ENCODE measurements at places on chromosomes 11 and 22.

DNA sequence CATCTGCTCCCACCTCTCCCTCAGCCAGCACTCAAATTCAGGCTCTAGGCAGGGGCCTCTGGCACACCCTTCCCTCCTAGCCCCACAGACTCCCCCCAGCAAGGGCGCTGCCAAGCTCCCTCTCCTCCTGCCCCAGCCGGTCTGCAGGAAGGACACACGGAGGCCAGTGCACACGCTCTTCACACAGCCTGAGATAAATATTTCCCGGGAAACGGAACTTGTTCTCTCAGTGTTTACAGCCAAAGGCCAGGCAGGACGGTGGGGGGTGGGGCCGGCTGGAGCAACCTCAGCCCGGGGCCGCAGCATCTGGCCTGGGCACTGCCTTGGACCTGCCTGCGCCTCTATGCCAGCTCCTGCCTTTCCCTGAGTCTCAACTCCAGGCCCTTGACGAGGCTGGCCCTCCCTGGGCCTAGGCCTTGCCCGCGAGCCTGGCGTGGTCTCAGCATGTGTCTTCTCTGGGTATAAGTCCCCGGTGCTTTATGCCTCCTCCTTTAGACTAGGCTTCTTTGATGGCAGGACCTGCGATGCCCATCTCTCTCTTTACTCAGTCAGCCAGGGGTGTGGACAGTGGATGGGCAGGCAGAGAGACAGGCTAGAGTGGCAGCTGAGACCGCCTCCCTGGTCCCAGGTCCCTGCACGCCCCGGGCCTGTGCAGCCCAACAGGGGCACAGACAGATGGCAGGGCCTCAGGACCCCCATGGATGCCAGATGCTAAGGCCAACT is 48.4 kb downstream of the PDE2A start:
- DNase-seq = no peak

DNA sequence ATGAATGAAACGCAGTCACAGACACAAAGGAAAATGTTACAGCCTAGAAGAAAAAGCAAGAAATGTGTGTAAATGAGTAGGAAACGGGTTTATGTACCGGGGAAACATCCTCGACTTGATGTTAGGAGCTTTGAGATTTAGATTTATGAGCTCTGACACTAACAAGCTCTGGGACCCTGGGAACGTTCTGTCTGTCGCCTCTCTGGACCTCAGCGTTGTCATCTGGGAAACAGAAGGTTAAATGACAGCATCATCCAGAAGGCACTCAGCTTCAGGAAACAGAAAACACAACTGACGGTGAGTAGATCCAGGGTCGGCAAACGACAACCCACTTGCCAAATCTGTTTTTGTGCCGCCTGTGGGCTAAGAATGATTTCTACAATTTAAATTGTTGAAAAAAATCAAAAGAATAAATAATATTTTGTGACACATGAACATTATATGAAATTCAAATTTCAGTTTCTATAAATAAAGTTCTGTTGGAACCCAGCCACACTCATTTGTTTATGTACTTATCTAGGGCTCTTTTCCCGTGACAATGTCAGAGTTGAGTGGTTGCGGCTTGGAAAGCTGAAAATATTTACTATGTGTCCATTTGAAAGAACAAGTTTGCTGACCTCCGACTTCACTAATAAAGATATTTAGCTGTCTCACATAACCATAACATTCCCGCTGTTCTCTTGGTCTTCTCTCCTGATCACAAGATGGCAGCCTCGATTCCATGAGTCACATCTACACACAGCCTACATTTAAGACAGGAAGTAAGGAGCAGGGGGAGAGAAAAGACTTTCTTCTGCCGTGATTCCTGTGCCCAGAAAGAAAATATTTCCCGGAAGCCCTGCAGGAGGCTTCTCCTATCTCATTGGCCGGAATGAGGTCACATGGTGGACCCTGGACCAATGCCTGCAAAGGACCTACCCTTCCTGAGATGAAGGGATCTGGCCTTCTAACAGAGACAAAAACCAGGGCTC is 47.1 kb upstream of the SYT13 start:
- no peak for DNase-seq

DNA sequence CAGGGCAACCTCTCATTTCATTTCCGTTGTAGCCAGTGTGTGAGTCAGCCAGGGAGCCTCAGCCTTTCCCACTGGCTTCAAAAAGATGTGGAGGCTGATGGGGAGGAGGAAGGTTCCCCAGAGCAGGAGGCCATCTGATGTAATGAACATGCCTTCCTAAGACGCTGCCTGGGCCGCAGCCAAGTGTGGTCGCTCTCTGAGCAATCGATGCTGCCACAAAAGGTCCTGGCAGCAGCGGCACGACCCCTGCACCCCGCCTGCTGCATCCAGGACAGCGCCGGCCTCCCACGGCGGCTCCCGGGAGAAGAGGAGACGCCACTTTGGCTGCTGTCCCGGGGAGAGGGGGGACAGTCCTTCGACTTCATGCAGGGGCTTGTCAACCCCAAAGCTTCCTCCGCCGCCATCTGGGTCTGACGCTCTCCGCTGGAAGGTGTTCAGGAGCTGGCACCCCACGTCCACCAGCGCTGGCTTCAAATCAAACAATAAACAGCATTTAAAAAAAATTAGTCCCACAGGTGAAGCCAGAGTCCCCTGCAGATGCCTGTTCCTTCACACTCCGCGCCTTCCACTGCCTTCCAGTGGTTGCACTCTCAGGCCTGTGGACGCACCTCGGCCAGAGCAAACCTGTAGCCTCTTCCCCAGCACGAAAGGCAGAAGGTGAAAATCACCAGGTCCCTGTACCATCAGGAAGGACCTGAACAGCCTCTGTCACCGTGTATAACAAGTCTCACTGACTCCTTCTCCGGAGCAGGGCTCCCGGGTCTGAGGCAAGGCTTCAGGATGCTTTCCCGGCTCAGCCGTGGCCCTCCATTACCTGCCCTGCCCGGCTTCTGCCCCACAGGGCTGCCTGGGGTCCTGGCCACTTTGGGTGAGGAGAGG is 930.7 kb downstream of the BRD1 start:
- DNase-seq = no peak

- no peak for DNase-seq
These were observed 1.4 kb upstream of the CSF2RB start for GRCh38 chr22:36911887-36912661.

DNA sequence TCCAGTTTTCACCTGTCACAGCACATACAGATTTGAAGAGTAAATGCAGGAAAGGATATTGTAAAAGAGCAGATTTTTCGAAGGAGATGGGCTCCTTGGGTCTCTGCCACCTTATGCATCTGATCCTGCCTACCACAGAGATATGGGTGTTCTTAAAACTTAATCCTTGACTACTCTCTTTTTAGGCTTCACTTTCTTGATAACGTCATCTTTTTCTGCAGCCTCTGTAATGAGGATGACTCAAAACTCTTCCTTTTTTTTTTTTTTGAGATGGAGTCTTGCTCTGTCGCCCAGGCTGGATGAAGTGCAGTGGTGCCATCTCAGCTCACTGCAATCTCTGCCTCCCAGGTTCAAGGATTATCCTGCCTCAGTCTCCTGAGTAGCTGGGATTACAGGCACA is 7.8 kb downstream of the PRR14L start:
- no peak for DNase-seq

GRCh38 chr11:87290304-87290922 is 252.7 kb downstream of the TMEM135 start:
- no peak for DNase-seq

- no peak for DNase-seq
These were observed 6.0 kb downstream of the ANKK1 start for GRCh38 chr11:113393501-113393985.

- no peak for DNase-seq
These were observed 21.8 kb upstream of the SNX32 start for GRCh38 chr11:65811764-65812475.

DNA sequence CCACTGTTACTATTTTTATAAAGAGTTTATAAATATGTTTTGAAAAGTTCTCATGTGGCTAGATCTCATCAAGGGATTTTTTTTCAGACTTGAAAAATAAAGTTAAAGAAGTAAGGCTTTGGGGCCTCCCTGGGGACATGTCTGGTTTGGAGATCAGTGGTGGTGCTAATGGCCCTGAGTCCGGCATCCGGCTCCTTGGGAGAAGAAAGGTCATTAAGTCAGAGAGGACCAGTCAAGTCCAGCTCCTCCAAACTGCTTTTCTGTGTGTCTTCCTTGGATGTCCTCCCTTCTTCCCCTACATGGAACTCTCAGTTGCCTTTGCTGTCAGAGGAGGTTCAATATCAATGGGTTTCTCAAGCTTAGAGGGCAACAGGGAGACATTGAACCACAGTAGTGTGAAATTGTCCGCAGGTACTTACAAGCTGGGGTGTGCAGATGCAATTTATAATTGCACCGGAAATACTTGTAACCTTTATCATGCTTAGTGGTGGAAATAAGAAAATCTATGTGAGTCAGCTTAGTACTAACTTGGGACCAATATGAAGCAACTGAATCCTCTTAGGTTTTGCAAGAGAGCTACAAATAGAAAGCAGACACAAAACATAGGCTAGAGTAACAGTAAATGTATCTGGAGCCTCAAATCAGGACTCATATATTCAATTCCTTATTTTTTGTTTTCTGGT is 144.3 kb downstream of the TEAD1 start:
- DNase-seq = no peak

DNA sequence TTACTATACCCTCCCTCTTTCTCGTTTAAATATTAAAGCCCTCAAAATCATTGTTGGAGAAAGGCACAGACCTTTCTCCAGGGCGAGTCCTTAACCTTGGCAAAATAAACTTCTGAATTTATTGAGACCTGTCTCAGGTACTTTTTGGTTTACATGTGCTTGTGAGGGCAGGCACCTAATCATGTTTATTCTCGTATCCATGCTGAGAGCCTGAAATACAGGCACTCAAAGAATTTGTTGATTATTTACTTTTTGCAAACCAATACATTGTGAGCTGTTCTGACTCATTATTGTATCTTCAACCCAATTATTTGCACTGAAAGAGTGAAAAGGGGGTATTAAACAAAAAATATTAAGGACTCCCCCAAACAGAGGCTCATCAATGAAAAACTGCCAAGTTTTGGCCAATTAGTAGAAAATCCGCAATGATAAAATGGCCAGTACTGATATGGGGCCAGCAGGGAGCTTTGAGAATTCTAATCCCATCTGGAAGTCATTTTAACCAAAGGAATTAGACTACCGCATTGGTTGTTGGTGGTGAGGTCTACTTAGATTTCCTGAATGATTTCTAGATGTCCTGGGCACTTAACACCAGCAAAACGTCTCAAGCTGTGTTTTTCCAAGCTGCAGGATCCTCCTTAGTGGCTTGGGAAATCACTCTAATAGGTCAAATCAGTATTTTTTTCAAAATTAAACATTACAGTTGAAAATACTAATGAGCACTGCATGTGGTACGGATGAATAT is 157.3 kb downstream of the SWAP70 start:
- no peak for DNase-seq

DNA sequence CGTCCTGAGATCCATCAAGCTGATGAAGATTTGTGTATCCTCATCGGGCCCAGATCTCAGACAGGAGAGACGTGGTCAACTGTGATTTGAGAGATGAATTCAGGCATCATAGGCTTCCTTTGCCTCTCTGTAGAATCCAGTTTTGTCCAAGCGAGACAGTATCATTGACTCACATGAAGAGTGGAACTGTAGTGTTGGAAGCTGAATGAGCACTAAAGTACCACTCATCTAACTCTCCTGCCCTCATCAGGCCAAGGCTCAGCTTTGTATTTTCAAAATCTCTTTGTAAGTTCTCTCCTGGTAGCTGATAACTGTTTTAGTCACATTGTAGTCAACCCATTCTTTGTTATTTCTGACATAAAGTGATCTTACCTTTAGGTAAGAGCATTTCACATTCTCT is 85.1 kb downstream of the KIRREL3 start:
- no peak for DNase-seq

DNA sequence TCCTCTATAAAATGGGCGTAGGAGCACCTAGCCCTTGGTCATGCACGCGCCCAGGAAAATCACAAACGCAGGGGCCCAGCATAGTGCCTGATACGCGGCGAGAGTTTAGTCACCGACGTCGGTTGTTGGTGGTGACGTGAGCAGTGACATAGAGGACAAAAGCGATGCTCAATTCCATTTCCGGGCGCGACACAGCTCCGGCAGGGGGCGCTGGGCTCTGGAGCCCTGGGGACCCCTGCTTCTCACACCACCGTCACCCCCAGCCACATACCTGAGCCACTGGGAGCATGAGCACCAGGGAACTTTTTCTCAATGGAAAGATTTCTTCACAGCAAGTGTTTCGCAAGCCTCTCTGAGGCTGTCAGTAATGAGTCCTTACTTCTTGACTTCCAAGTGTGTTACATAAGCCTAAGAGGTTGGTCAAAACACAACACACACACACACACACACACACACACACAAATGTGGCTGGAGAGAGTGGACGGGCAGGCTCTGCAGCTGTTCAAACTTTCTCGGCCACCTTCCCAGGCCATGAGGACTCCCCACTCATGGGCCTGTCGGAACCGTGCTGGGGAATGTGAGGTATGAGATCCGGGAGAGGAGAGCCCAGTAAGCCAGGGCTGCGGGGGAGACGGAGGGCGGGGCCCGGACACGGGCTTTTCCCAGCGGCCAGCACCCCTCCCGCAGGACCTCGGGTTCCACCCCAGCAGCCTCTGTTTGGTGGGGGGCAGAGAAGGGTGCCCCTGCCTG is 36.9 kb upstream of the LINC01488 start:
- no peak for DNase-seq

DNA sequence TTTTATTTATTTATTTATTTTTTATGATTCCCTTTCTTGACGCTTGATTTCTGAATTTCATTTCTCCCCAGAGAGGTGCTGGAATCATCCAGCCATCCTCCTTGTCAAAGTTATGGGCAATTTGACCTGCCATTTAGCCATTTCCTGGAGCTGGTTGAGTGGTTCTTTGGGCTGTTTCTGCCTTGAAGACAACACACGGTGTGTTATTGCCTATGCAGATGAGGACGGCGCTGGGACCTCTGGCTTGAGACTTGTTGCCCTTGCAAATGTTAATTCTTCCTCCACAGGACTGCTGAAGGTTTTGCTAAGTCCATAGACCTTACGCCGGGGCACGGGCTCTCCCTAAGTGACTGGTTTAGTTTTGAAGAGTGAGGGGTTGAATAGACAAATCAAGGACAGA is 147.9 kb upstream of the PLET1 start:
- no peak for DNase-seq

GRCh38 chr11:26025676-26026075 is 306.3 kb upstream of the ANO3 start:
- DNase-seq = no peak

DNA sequence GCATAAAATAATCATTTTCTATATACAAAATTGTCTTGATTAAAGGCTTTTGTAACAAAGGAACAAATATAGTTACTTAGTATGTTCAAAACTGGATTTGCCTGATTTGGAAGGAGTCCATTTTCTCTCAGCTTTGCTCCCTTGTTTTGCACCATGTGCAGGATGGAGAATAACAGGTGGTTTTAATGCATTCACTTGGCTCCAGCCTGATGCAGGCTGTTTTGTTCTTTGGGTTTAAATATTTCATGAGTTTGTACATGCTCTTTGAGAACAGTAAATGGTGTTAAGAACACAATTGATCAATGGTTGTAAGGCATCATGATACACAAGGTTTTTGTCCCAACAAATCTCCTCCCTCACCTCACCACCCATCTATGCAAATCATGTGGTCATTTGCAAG is 886.9 kb upstream of the CCDC90B start:
- DNase-seq = no peak

- DNase-seq = no peak
These were observed 50.2 kb downstream of the MCAM start for GRCh38 chr11:119266517-119267255.

Measured in activated CD4-positive, alpha-beta T cell treated with anti-CD3 and anti-CD28 coated beads, Interleukin-2, amount 50 U/mL, for 48 hours (primary cell).